Hematopoietic multipotent progenitor cell treated with erythropoietin and hydrocortisone succinate and interleukin-3 and kit ligand, for 6 days (in vitro differentiated cells): ENCODE measurements at places on chromosomes 7 and 10.

DNA sequence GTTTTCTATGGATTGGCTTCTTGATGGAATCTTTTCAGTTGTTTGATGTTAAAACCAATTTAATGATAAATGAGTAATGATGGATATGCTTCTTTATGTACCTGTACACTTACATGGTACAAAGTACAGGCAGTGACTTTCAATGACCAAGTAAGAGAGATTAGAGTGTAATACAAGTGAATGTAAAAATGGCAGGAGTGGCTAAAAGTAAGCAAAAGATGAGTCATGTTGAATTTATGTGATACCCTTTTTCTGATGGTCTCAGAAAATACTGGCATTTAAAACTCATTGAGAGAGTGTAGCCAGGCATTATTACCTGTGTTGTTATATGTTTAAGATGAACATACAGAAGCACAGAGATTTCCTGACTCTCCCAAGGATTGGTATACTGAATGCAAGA lies 97.1 kb downstream of the GPR85 start:
- no peak for DNase-seq

- no peak for DNase-seq
Measured at GRCh38 chr10:88095778-88096431, 232.5 kb downstream of the PTEN start.

DNA sequence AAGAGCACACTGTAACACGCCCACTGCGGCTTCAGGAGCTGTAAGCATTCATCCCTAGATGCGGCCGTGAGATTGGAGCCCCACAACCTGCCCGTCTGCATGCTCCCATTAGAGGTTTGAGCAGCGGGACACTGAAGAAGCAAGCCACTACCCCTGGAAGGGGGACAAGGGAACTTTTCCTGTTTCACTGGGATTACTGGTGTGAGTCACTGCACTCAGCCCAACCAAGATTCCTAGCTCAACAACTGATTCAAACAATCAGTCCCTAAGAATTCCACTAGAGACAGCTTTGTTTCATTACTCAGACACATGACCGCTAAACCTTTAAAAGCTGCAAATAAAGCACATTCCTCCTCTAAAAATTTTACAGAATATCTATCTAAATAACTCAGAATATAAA lies 69.8 kb downstream of the ORC5 start:
- DNase-seq, result no peak

- no peak for DNase-seq
Measured at GRCh38 chr10:121994429-121994941, 5.5 kb downstream of the TACC2 start.

- DNase-seq, result peak; percentile 47
Measured at GRCh38 chr10:79241990-79242619, 105.2 kb upstream of the PPIF start.

- DNase-seq, result no peak
Measured at GRCh38 chr10:128053356-128053755, 72.9 kb downstream of the MKI67 start.

- no peak for DNase-seq
Measured at GRCh38 chr10:112986544-112987190, 36.6 kb downstream of the TCF7L2 start.

DNA sequence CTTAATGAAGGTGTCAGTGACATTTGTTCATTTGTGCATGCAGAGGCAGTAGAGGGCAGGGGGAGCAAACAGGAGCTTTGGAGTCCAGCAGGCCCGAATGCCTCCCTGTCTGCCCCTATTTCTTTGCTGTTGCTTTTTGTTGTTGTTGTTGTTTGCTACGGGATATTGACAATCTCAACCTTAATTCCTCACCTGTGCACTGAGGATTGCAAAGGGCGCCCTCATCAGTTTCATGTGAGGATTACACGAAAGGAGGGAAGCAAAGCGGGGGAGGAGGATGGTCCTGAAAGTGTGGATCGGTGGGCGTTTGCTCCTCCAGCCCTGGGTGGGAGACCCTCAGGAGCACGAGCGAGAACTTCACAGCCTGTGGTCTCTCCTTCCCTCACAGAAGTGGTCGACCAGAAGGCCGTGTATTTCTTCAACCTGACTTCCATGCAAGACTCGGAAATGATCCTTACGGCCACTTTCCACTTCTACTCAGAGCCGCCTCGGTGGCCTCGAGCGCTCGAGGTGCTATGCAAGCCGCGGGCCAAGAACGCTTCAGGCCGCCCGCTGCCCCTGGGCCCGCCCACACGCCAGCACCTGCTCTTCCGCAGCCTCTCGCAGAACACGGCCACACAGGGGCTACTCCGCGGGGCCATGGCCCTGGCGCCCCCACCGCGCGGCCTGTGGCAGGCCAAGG lies 9.6 kb downstream of the GDF10 start:
- peak; percentile 45 for DNase-seq

- no peak for DNase-seq
Measured at GRCh38 chr7:69640216-69640615, 41.9 kb downstream of the AUTS2 start.

DNA sequence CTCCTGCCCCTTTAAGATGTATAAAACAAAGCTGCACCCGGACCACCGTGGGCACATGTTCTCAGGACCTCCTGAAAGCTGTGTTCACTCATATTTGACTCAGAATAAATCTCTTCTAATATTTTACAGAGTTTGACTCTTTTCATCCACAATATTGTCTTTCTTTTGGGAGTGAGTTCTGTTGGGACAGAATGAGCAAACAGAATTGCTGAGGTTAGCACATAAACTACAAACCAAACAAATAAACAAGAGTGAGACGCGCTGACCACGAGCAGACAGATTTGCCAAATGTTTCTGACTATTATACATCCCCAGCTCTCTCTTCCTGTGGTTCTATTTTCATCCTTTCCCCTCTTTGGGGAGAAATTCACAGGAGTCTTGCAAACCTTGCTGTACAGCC lies 526.7 kb downstream of the CALN1 start:
- DNase-seq, result no peak

DNA sequence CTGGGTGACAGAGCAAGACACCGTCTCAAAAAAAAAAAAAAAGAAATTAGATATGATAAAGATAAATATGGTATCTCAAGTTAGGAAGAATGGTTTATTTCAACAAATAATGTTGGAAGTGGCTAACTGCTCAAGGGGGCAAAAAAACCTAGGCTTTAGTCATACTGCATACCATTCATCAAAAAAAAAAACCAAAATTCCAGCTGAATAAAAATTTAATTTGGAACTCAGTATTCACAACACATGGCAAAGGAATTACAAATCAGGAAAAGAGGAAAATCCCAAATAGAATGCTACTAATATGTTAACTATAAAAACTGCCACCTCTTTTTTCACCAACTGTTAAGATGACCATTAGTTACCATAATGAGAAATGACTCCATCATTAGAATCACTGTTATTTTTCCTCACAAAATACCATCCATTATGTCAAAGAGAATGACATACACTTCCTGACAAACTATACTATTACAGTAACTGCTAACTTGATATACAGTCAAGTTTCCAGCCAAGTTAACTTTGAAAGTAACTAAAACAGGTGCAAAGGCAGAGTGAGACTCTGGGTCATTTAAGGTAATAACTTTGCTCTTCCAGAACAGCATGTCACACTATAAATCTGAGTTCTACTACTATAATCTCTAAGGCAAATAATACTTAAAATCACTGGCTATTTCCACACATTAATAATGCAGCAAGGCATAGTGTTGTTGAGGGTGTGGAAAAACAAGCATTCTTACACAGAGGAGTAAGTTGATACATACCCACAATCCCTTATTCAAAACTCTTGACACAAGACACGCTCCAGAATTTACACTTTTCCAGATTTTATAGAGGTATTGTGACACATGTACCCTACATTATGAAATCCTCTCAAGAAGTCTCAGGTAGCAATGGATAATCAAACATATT lies 10.2 kb downstream of the KBTBD2 start:
- no peak for DNase-seq

- peak; percentile 67 for DNase-seq
Measured at GRCh38 chr10:99431190-99431760, 851 bp upstream of the GOT1 start.

DNA sequence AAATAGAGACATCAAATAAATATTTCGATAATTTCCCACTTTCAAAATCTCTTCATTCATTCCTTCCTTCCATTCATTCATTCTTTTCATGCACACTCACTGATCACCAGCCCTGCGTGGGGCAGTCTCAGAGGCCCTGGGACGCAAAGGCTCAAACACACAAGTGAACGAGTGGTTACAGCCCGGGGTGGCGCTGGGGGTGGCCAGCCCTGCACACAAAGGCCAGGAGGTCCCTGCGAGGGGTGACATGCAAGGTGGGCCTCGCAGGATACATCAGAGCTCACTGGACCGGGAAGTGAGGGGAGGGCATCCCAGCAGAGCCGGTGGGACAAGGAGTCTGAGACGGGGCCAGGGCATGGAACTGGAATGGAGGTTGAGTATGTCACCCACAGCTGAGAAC lies 29.9 kb upstream of the TTYH3 start:
- no peak for DNase-seq

- DNase-seq, result no peak
Measured at GRCh38 chr10:11830836-11831519, 7.8 kb downstream of the PROSER2 start.
